GM23248 (cell line): ENCODE measurements at places on chromosomes 7 and 10.
A peak's percentile ranks its signal among the peaks of the same experiment; 100 is the strongest.

- DNase-seq, result no peak
Measured at GRCh38 chr7:17020250-17020649, 138.5 kb upstream of the AGR3 start.

GRCh38 chr10:15188603-15189002 is 20.1 kb upstream of the NMT2 start:
- no peak for DNase-seq

DNA sequence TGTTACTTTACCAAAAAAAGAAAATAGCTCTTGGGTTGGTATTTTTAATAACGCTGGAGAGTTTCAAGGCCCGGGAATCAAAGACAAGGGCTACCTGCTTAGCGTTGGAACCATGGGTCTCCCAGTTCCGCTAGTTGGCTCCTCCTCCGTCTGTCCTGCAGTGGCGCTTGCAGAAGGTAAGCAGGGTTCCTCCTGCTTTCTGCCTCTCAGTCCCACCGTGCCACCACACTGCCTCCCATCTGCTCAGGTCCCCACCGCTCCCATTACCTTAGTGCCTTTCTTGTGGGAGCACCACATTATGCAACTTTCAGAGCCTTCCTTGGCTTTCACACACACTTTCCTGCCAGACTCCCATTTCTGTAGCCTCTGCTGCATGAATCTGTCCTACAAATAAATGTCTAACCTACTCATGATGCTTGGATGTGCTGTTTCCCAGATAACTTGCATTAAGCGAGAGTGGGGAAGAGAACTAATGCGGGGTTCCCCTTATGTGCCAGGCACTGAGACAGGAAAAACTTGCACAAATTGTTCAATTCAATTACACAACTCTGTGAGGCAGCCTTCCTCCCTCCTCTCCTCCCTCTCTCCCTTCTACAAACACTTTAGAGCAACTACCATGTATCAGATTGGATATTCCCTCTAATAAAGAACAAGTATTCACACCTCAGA is 124.5 kb downstream of the AOAH start:
- no peak for DNase-seq

DNA sequence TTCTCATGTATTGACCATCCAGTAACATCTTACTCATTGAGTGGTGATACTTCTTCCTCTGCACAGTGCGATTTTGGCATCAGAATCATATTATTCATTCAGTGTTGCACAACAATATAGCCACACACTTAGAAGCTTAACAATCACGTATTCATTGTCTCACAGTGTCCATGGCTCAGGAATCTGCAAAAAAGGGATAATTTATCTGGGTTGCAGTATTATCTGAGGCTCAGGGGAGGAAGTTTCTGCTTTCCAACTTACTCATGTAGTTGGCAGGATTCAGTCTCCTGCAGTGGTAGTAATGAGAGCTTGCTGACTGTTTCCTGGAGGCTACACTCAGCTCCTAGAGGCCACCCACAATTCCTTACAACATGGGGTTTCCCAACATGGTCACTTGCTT is 803.6 kb downstream of the SORCS1 start:
- peak; percentile 87 for DNase-seq

DNA sequence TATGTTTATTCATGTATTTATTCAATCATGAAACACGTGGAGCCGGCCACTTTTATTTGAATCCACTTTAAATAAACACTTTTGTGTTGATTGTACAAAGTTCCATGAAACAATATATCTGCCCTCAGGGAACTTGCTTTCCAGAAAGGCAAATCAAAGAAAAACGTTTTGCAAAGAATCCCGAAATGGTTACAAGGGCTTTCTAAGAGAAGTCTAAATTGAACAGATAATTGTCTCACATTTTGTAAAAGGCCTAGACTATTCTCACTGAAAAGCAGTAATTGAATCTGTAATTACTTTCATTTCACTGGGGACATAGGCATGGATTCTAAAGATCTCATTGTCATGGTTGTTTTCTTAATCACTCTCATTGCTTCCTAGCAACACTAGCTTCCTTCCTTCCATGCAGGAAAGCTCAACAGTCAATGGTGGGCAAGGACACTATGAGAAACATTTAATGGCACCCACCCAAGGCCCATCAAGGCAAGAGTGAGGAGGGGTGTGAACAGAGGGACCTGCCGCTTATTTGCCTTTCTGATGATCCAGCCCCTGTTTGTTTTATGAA is 622.4 kb upstream of the C7orf33 start:
- no peak for DNase-seq

GRCh38 chr10:100730725-100731406 is 14.5 kb upstream of the PAX2 start:
- DNase-seq, result peak; percentile 58
